ENCODE measurements at places on chromosomes 11 and 22. TPM values are rescaled to one million over a fixed set of nuclear protein-coding genes. Genes with fewer than 3 reads are reported as not detected.

The MYEOV gene
- total RNA-seq = 0.53 TPM

The CNGA4 gene
- total RNA-seq = not detected

The TRPC6 gene
- total RNA-seq = not detected

The LUZP2 gene
- total RNA-seq = not detected

The OR4C16 gene
- not detected for total RNA-seq

The RIN1 gene
- total RNA-seq = 0.48 TPM

The SLC22A8 gene
- total RNA-seq = not detected

DNA sequence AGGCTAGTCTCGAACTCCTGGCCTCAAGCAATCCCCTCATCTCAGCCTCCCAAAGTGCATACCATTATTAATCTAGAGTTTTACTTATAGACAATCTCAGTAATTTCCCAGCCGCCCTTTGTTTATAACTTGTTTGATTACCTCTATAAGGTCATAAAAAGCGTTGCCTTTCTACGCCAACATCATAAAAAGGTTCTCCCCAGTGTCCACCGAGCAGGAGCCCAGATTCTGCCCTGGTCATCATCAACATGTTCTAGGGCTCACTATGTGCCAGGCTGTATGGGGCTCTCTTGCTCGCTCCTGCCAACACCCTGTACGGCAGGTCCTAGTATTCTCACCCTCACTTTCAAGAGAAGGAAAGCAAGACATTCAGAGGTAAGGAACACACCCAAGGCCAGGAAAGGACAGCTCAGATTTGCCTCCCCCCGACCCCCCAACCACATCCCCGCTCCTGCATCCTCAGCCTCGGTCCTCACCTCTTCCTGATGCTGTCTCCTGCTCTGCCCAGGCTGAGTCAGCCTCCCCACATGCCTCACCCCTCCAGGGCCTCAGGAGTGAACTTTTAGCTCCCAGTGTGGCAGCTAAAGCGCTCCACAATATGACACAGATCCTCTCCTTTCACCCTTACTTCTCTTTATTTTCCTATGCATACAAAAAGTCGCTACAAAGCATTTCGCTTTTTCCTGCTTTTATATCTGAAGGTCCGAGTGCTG lies 14.3 kb downstream of the ARFGAP3 start:
- no peak for DNase-seq

DNA sequence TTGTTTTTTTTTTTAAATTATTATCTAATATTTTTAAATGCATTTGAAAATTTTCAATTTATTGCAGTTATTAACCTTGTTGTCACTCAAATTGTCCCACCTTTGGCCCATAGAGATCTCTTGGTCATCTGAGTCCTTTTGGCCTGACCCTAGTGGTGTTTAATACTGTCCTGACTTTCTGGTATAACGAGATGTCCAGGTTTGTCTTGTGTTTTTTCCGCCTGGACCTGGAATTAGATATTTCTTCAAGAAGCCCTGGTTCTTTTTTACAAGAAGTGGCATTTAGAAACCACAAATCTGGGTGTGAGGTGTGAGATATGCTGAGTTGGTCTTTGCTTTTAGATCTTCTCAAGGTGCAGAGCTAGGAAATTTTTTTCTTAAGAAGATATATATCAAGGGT lies 38.1 kb downstream of the LRRC32 start:
- DNase-seq = no peak

GRCh38 chr11:282630-283360 lies 4.6 kb downstream of the NLRP6 start:
- no peak for DNase-seq

- peak; percentile 35 for DNase-seq
These were observed 41.2 kb upstream of the ALX4 start for GRCh38 chr11:44351006-44351660.

GRCh38 chr11:75639762-75640181 lies 29.1 kb downstream of the MAP6 start:
- peak; percentile 17 for DNase-seq

- no peak for DNase-seq
These were observed 20.9 kb downstream of the LRFN4 start for GRCh38 chr11:66877588-66878385.

DNA sequence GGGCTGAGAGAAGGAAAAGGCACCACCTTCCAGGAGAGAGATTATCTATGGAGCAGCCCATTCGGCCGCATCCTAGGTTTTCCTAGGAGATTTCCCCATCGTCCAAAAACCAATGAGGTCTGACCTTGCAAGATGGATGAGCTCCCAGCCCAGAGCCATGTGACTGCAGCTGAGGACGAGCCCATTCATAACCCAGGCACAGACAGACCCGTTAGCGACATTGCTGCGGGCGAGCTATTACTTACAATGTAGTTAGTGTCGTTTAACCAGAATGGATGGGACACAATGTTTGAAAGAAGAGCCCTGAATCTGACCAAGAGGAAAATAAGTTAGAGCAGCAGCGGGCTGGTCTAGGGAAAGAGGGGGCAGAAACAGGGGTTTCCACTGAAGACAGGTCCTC lies 395.9 kb upstream of the CADM1 start:
- DNase-seq = no peak

GRCh38 chr11:2885017-2885677 lies 428 bp downstream of the CDKN1C start:
- no peak for DNase-seq

- DNase-seq = no peak
These were observed 32.8 kb downstream of the NRXN2 start for GRCh38 chr11:64690235-64690634.

GRCh38 chr22:39600491-39601179 lies 30.1 kb downstream of the CACNA1I start:
- no peak for DNase-seq

DNA sequence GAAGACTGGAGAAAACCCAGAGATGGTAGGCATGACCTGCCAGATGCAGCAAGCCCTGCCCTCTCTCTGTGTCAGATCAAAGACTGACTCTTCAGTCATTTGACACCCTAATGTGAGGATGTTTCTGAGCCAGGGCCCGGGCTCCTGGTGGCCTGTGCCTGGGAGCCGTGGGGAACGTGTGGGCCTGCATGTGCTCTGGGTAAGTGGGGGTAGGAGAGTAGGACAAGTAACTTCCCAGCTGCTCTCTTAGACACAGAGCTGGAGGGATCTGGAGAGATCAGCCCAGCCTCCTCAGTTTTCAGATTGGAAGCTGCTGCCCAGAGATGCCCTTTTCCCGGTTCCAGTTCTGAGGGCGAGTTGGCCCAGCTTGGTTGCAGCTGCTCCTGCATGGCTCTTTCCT lies 110.8 kb downstream of the TEAD1 start:
- DNase-seq = no peak

DNA sequence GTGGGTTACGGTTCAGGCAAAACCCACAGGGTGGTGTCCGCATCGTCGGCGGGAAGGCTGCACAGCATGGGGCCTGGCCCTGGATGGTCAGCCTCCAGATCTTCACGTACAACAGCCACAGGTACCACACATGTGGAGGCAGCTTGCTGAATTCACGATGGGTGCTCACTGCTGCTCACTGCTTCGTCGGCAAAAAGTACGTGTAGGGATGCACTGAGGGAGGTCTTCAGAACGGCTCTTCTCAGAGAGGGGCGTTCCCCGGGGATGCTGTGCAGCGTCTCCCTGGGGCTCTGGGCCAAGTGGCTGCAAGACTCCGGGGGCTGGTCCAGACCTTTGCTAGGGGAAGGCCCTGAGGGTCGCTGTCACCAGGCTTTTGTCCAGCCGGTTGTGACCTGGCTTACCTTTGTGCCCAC lies 1.3 kb downstream of the ACR start:
- no peak for DNase-seq

- DNase-seq = no peak
These were observed 3.3 kb upstream of the B3GNT6 start for GRCh38 chr11:77030834-77031414.

DNA sequence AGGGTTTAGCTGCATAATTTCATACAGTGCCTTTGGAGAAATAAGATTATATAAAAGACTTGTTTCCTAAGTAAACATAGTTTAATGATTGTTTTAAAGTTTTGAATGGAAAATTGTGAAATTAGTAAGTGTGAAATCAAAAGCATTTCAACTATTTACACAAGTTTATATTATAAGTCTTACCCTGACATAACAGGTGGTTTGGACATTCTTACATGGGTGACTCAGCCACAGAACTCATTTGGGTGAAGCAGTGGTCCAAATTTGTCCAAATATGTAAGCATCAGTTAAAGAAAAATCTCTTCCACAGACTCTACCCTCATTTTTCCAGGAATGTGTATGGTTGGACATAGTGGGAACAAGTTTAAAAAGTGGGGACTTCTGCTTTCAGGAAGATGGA lies 68.0 kb downstream of the USP47 start:
- DNase-seq = no peak

GRCh38 chr11:78791964-78792363 lies 217.3 kb upstream of the NARS2 start:
- no peak for DNase-seq

GRCh38 chr11:126079621-126080124 lies 17.0 kb upstream of the CDON start:
- no peak for DNase-seq
